Thymus (tissue), 14 donors: ENCODE measurements at places on chromosomes 16 and 17. TPM values are rescaled to one million over a fixed set of nuclear protein-coding genes. Genes with fewer than 3 reads are reported as not detected.

PRDM7 gene
- not detected for total RNA-seq

KCNH6 gene
- total RNA-seq, result 0.05 TPM

GRCh38 chr16:9351841-9352434 is 260.5 kb downstream of the HAPSTR1 start:
- DNase-seq, result no peak

CRHR1 gene
- 0.05 TPM for total RNA-seq
